Right cardiac atrium (tissue), 5 donors: ENCODE measurements at places on chromosomes 12 and 14. TPM values are rescaled to one million over a fixed set of nuclear protein-coding genes. Genes with fewer than 3 reads are reported as not detected.
A peak's percentile ranks its signal among the peaks of the same experiment; 100 is the strongest.

The RDH5 gene
- total RNA-seq = 15.9 TPM

The B4GALNT3 gene
- total RNA-seq = 50.2 TPM

DNA sequence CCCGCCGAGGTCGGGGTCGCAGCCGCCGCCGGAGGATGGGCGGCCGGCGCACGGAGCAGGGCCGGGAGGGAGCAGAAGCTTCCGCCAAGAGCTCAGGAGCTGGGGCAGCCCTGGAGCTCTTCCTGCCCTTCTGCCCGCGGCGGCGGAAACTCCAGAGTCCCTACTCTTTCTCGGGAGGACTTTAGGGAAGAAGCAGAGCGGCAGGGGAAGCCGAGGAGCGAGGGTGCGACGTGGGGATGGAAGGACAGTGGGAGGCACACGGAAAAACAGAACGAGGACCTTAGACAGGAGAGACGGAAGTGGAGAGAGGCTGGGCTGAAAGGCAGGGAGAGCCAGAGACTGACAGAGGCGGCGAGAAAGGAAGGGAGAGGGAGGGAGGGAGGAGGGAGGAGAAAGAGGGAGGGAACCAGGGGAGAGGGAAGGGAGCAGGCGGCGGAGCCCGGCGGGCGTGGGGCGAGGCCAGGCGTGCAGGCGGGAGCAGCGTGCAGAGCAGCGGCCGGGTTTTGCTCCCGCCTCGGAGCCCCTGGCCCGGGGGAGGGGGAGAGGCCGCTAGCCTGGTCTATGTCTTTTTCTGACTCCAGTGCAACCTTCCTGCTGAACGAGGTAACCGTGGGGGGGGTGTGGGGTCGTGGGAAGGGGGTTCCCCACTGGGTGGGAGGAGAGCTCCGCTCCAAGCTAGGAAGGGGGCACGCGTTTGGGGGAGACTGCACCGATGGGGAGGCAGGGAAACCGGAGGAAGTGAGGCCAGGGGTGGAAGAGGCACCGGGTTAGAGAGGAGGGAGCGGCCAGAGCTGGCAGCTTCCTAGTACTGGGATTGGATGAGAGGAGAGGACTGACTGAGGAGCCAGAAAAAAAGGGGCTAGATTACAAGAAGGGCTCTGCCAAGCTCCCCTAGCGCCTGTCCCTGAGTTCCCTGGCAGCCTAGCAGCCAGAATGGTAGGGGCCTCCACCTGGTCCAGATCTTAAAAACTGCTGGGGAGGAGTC is 2.9 kb upstream of the CACNB3 start:
- DNase-seq = peak; percentile 92

DNA sequence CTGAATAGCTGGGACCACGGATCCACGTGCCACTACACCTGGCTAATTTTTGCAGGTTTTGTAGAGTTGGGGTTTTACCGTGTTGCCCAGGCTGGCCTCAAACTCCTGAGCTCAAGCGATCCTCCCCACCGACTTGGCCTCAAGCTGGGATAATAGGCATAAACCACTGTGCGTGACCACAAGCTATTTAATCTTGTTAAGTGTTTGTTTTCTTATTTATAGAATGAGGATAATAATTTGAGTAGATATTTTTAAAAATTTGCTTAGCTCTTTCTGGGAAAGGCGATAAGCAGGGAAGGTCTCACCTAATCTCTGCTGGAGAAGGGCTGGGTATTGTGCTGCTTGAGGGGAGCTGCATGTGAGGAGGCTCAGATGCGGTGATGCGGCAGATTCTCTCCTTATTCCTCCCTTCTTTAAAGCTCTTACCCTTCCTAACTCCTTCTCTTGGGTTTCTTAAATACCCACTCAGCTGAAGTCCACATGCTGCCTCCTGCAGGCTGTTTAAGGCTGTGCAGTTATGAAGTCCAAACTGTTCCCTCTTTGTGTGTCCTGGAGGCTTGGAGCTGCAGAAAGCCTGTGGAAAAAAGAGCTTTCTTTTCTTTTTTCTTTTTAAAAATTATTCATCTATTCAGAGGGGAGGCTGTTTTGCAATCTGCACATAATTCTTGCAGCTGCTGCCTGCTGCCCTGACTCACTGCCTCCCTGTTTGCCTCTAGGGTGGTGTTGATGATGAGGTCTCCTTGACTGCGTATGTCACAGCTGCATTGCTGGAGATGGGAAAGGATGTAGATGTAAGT is 37.9 kb downstream of the A2ML1 start:
- DNase-seq = no peak

The GLIPR1L2 gene
- total RNA-seq = 1.8 TPM

The GALNT8 gene
- 8.8 TPM for total RNA-seq

The NINJ2 gene
- 5.5 TPM for total RNA-seq

The PRPH gene
- total RNA-seq = 1.8 TPM

- DNase-seq = no peak
Measured at GRCh38 chr14:68881396-68881795, 88.5 kb upstream of the ZFP36L1 start.

The SLC17A8 gene
- not detected for total RNA-seq

DNA sequence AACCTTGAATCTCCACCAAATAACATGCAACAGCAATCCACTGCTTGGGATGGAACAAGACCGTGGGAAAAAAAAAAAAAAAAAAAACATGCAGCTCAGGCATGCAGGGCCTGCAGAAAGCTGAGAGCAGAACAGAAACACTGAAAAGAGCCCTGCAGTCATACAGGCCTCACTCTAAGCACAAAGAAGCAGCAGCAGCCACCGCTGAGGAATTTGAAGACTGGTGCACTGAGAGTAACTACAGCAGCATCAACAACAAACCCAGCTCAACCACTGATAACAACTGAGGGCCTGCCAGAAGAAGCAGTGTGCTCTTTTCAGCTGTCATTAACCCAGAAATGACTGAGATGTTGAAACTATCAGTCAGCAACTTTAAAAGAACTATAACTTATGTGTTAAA is 354.7 kb upstream of the TMTC1 start:
- no peak for DNase-seq

- no peak for DNase-seq
Measured at GRCh38 chr12:13595536-13596443, 385.6 kb downstream of the GRIN2B start.

DNA sequence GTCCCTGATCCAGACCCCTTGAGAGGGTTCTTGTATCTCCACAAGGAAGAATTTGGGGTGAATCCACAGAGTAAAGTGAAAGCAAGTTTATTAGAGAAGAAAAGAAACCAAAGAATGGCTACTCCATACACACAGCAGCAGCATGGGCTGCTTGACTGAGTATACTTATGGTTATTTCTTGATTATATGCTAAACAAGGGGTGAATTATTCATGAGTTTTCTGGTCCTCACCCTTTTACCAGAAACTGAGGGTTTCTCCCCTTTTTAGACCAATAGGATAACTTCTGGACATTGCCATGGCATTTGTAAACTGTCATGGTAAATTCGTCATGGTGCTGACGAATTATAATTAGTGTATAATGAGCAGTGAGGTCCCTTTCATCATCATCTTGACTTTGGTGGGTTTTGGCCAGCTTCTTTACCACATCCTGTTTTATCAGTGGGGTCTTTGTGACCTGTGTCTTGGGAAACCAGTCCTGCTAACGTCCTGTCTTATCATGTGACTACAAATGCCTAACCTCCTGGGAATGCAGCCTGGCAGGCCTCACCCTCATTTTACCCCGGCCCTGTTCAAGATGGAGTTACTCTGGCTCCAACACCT is 121.9 kb downstream of the SPTSSA start:
- no peak for DNase-seq

DNA sequence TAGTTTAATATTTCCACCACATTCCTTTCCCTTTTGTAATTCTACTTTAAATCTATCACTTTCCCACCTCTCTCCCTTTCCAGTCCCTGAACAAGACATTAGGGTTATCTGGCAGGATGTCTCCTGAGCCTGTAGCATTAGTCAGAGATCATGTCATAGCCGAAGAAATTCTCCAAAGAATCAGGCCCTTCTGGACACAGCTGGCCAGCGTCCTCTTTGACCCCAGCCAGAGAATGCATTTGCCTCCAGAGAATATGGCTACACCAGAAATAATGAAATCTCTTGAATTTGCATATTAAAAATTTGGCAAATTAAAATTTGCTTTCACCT is 56.7 kb downstream of the NTF3 start:
- no peak for DNase-seq

- no peak for DNase-seq
Measured at GRCh38 chr14:105139831-105140239, 28.7 kb downstream of the JAG2 start.

DNA sequence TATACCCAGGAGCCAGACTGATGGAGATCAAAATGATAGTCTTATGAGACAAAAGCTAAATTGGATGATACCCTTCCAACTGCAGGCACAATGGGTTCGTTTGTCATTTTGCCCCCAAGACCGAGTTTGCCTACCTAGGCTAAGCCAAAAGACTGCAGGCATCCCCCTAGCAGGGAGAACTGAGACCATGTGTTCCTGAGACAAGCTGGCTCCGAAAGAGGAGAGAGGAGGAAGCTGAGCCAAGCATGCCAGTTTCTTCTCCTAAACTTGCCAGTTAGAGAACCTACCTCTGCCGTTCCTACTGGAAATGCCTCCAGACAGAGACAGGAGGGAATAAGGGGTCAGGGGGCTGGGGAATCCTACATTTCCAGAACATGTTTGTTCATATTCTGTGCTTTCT is 8.3 kb upstream of the ELK3 start:
- no peak for DNase-seq

DNA sequence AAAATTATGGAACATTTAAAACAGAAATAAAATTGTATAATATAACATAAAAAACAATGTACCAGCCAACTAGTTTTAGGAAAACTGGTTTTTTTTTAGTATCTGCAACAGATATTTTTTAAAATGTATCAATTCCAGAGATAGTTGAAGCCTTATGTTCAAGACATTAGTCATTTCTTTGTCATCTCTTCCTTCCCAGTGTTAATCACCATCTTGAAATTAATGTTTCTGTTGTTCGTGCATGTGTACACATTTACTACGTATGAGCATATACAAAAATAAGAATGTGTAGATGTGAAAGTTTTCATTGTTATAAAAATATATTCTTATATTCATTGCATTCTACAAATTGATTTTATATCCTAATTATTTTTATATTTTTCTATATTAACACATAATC is 1062.1 kb downstream of the SLC6A15 start:
- DNase-seq = no peak

The ATF7 gene
- total RNA-seq = 36.9 TPM

The ADAM21 gene
- 0.37 TPM for total RNA-seq

DNA sequence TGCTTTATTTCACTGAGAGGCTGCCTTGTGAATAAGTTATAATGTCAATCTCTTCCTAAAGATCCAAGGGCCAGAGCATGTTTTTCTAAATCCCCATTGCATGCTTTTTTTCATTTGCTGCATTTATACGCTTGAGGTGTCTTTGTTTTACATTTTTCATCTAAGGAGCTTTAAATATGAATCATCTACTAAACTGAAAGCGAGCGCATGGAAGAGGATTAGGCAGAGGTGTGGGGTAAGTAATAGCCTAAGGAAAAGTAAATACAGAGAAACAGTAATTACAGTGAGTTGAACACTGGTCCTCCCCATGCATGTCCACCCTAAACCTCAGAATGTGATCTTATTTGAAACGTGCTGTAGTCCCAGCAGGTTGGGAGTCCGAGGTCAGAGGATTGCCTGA is 76.4 kb upstream of the METAP2 start:
- DNase-seq = no peak

The RNASE11 gene
- total RNA-seq = not detected

DNA sequence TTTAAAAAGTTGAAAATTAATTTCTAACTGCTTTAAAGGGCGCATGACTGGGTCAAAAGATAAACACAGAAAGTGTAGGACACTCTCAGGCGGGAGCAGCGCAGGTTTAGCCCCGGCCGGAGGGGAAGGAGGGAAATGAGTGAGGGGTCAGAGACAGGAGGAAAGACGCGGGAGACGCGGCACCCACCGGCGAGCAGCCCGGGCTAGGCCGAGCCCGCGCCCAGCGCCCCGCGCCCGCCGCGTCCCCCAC is 591 bp downstream of the GXYLT1 start:
- DNase-seq = peak; percentile 73

The EML1 gene
- 39.1 TPM for total RNA-seq

The SIX6 gene
- not detected for total RNA-seq

The TMEM229B gene
- total RNA-seq = 11.8 TPM

The MLH3 gene
- total RNA-seq = 24.6 TPM

DNA sequence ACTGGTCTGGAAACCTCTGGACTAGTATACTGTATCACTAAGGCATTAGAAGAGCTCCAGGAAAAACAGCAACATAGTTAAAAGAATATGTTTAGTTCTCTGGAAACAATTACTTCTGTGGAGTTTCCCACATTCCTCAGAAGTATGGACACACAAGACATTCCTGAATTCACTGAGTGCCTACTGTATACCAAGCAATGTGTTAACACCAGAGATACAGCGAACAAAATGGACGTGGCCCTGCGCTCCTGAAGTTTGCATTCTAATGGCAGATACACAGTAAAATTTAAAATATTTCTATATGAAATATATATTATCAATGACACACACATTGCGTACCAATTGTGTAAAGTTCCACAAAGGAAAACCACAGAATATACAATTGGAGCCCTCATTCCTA is 1.1 kb downstream of the ANGEL1 start:
- no peak for DNase-seq

DNA sequence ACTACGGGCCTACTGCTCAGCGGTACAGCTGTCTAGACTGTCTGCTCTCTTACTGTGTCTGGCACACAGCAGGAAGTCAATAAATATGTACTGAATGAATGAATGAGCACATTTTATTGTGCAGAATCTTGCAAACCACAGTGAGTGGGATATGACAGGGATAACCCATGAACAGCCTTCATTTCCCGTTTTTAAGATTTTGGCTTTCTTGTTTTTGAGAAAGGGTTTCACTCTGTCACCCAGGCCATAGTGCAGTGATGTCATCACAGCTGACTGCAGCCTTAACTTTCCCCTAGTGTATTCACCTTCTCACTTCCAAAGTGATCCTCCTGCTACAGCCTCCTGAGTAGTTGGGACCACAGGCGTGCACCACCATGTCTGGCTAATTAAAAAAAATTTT is 203.1 kb downstream of the AEBP2 start:
- no peak for DNase-seq

GRCh38 chr14:80233470-80234089 is 22.3 kb upstream of the DIO2 start:
- DNase-seq = no peak

The ACSM4 gene
- not detected for total RNA-seq

The MYBPC1 gene
- 27.9 TPM for total RNA-seq

- peak; percentile 23 for DNase-seq
Measured at GRCh38 chr12:29769162-29769858, 14.4 kb downstream of the TMTC1 start.

The IFNG-AS1 gene
- total RNA-seq = 1.4 TPM

- DNase-seq = no peak
Measured at GRCh38 chr14:58731465-58732293, 93.9 kb downstream of the DACT1 start.

The TECPR2 gene
- 15.7 TPM for total RNA-seq

DNA sequence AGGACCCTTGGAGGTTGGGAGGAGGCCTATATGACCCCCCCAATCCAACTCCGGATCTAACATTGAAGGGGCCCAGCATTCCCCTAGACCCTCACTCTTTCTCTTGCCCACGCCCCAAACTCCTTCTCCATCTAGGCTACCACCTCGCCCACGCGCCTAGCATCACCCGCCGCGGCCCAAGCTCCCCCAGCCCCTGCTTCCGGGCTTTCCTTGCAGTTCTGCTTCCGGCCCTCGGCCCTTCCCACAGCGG is 445 bp downstream of the CERS5 start:
- DNase-seq = no peak

GRCh38 chr12:130919086-130919485 is 34.6 kb upstream of the ADGRD1 start:
- no peak for DNase-seq
